Activated CD4-positive, alpha-beta T cell treated with anti-CD3 and anti-CD28 coated beads, Interleukin-2, amount 10 ng/mL, durations not matched to agents 7 days and 5 days (primary cell): ENCODE measurements at places on chromosomes 2 and 18. TPM values are rescaled to one million over a fixed set of nuclear protein-coding genes. Genes with fewer than 3 reads are reported as not detected.

DNA sequence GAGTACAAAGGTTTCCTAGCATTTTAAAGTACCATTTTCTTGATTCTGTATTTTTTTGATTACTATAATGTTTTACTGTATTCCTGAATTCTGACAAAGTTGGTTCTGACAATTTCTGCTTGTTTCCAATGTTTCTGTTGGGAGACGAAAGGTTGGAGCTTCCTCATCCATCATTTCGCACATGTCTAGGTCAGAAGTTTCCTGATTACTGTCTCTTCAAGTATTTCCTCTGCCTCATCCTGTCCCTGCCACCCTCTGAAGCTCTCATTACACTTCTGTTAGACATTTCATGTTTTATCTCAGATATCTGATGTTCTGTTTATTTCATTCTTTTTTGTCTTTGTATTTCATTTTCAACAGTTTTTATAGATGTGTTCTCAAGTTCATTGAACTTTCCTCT, 895.8 kb downstream of the TSN start:
- no peak for DNase-seq
- no peak overlapping the region for H3K4me3 ChIP-seq

CENPO gene
- 52.0 TPM for total RNA-seq

DNA sequence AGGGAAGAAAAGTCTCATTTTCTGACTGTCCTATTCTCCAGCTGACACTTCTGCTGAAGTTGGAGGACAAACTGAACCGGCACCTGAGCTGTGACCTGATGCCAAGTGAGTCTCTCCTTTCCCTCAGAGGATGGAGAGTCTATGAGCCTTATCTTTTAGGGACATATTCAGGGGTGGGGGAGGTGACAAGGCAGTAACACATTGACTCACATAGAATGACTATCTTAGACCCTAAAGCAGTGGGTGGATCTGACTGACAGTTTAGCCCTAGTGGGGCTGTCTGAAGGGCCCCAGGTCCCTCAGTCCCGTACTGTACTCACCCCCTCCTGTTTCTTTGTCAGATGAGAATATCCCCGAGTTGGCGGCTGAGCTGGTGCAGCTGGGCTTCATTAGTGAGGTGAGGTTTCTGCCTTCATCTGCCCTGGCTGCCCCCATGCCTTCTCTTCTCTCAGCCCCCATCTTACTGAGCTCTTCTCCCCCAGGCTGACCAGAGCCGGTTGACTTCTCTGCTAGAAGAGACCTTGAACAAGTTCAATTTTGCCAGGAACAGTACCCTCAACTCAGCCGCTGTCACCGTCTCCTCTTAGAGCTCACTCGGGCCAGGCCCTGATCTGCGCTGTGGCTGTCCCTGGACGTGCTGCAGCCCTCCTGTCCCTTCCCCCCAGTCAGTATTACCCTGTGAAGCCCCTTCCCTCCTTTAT, 805 bp upstream of the KRTCAP3 start:
- H3K36me3 ChIP-seq = peaks cover 46% of the 10 kb centered on the region
- no peak overlapping the region for H3K27ac ChIP-seq
- no peak overlapping the region for H3K4me3 ChIP-seq
- no peak for DNase-seq
- peaks cover 16% of the 10 kb centered on the region for H3K4me1 ChIP-seq

DNA sequence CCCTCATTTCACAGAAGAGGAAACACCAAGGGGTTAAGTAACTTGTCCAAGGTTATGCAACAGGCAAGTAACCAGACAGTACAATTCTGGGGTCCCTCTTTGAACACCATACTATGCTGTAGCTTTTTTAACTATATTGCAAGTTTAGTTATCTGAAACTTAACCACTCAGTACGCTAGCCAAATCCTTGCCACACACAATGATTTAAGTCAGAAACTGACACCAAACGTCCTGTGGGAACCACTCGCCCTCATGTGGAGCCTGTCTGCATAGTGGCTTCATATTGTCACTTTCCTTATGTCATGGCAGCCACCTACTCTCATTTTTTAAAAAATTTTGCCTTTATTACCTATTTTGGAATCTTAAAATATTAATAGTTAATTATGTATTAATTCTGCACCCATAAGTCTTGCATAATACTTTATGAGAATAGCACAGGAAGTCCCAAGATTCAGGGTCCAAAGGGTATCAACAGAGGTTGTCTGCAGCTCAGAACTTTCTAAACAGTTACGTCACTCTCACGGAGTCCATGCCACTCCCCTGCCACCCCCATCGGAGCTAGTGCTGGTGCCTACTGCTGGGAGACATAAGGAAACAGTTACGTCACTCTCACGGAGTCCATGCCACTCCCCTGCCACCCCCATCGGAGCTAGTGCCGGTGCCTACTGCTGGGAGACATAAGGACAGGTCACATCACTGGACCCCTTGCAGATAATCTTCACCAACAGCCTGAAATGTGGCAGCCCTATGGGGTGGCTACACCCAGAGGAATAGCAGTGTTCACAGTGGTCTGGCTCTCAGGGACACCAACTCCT, 99.0 kb downstream of the L3MBTL4 start:
- H3K4me3 ChIP-seq = no peak overlapping the region
- no peak overlapping the region for H3K27ac ChIP-seq
- no peaks in the 10 kb centered on the region for H3K27me3 ChIP-seq
- no peaks in the 10 kb centered on the region for H3K36me3 ChIP-seq
- no peak for DNase-seq

- no peaks in the 10 kb centered on the region for H3K36me3 ChIP-seq
- no peak for DNase-seq
- H3K4me3 ChIP-seq = no peak overlapping the region
- no peak overlapping the region for H3K27ac ChIP-seq
These were observed 368.6 kb downstream of the EIPR1 start for GRCh38 chr2:3009005-3009404.

RTP5 gene
- total RNA-seq = not detected

CRIM1 gene
- total RNA-seq = 2.3 TPM

GRCh38 chr2:138486363-138487198, 15.0 kb upstream of the SPOPL start:
- H3K4me3 ChIP-seq = no peak overlapping the region
- no peaks in the 10 kb centered on the region for H3K27me3 ChIP-seq
- no peaks in the 10 kb centered on the region for H3K36me3 ChIP-seq
- no peaks in the 10 kb centered on the region for H3K4me1 ChIP-seq
- no peak overlapping the region for H3K27ac ChIP-seq
- DNase-seq = no peak

DNA sequence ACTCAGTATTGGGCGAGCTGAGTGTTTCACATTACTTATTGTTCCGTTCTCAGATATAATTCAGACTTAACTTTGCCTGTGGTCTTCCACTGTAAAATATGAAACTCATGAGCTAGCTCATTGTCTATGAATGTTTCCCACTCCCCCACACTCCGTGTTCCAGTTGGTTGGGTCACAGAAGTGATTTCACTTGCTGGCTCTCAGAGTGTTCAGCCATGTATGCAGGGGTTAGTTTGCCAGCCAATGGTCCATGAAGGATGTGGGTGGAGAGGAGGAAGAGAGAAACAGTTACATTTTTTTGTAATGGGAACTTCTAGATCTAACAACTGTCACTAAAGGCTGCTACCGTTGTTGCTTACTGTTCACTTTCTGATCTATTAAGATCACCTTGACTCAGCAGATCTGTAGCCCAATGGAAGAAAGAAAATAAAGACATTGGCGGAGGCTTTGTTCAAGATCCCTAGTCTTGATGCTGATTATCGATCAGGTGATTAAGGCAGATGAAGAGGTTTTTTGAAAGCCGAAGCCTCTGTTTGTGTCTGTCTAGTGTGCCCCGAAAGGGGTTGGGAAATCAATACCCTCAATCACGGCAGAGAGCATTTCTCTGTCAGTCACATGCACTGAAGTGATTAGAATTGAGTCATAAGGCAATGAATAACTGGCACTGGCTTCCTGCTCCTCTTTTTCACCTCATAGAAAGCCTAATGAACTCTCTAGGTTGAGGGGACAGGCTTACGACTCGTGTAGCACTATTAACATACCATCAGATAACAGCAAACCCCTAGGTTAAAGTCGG, 279.7 kb upstream of the FIGN start:
- no peak for DNase-seq
- no peak overlapping the region for H3K4me3 ChIP-seq
- H3K27ac ChIP-seq = no peak overlapping the region
- no peaks in the 10 kb centered on the region for H3K4me1 ChIP-seq
- H3K36me3 ChIP-seq = no peaks in the 10 kb centered on the region
- H3K27me3 ChIP-seq = no peaks in the 10 kb centered on the region

GRCh38 chr18:9507565-9508088, 32.3 kb downstream of the RALBP1 start:
- H3K27me3 ChIP-seq = no peaks in the 10 kb centered on the region
- peaks cover 14% of the 10 kb centered on the region for H3K36me3 ChIP-seq
- H3K27ac ChIP-seq = no peak overlapping the region
- H3K4me3 ChIP-seq = no peak overlapping the region
- DNase-seq = no peak

CFC1 gene
- not detected for total RNA-seq

GRCh38 chr2:239327536-239328350, 73.1 kb downstream of the HDAC4 start:
- H3K36me3 ChIP-seq = peaks cover 26% of the 10 kb centered on the region
- H3K4me3 ChIP-seq = peak overlapping the region; percentile 50
- H3K27ac ChIP-seq = peak overlapping the region; percentile 86
- H3K27me3 ChIP-seq = no peaks in the 10 kb centered on the region
- no peak for DNase-seq

- no peak overlapping the region for H3K4me3 ChIP-seq
- no peaks in the 10 kb centered on the region for H3K4me1 ChIP-seq
- no peaks in the 10 kb centered on the region for H3K36me3 ChIP-seq
- no peak overlapping the region for H3K27ac ChIP-seq
These were observed 269.0 kb upstream of the FBXO11 start for GRCh38 chr2:48175254-48175653.

DNA sequence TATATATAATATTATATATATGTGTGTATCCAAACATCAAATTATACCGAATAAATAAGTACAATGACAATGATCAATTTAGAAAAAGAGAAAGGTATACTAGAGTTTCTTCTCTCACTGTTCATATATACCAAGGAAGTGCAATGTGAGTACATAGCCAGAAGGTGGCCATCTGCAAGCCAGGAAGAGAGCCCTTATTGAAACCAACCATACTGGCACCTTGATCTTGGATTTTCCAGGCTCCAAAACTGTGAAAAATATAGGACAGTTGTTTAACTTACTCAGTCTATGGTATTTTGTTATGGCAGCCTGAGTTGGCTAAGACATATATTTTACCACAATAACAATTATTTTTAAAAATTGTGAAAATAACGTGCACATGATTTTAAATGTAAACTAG, 1490.2 kb upstream of the SLC39A10 start:
- H3K36me3 ChIP-seq = no peaks in the 10 kb centered on the region
- no peak overlapping the region for H3K4me3 ChIP-seq
- no peaks in the 10 kb centered on the region for H3K4me1 ChIP-seq
- peak; percentile 22 for DNase-seq
- no peak overlapping the region for H3K27ac ChIP-seq

GRCh38 chr2:72933646-72934151, 16.4 kb downstream of the EMX1 start:
- H3K36me3 ChIP-seq = no peaks in the 10 kb centered on the region
- peaks cover 7% of the 10 kb centered on the region for H3K27me3 ChIP-seq
- peaks cover 11% of the 10 kb centered on the region for H3K4me1 ChIP-seq

MAL gene
- total RNA-seq = 339 TPM

DNA sequence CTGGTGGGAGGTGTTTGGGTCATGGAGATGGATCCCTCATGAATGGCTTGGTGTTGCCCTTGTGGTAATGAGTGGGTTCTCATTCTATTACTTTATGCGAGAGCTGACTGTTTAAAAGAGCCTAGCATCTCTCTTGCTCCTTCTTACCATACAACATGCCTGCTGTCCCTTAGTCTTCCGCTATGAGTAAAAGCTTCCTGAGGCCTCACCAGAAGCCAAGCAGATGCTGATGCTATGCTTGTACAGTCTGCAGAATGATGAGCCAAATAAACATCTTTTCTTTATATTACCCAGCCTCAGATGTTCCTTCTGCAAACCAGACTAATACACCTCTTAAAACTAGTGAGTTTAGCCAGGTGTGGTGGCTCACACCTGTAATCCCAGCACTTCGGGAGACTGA, 23.1 kb downstream of the EVA1A start:
- peaks cover 16% of the 10 kb centered on the region for H3K27me3 ChIP-seq
- no peak overlapping the region for H3K4me3 ChIP-seq
- no peaks in the 10 kb centered on the region for H3K36me3 ChIP-seq
- no peak for DNase-seq
- H3K4me1 ChIP-seq = no peaks in the 10 kb centered on the region
- no peak overlapping the region for H3K27ac ChIP-seq
